ENCODE measurements at places on chromosomes 6 and 20.

DNA sequence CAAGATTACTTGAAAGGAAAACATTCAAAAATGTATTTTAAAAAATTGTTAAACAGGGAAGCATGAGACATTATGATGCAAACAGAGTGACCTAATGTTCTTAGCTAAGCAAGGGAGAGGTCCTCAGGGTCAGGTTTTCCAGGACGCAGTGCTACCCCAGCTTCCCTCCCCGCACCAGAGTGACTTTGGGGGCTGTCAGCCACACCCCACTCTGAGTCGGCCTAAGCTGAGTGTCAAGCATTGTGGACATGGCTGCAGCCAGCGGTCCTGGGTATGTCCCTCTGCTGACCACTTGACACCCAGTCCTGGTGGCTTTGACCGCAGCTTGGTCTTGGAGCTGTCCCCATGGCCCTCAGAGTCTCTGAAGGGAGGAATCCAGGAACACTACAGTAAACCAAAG is 54.9 kb upstream of the CD93 start:
- no peak for DNase-seq

DNA sequence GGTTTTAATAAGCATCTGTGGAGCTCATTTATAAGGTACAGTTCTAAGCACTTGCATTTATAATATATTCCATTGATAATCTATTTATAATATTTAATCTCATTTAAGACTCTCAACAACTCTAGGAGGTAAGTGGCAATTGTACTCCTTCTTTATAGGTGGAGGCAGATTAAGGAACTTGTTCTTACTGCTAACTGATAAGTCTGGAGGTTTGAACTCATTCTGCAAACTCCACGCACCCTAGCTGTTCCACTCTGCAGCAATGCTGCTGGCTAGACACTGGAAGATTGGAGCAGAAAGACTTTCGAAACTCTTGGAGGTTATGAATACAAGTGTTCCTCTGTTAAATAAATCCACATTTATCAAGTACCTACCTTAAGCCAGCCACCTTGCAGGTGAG is 793 bp upstream of the HDAC2 start:
- DNase-seq, result no peak

GRCh38 chr20:52410182-52410647 is 218.6 kb upstream of the ZFP64 start:
- no peak for DNase-seq

DNA sequence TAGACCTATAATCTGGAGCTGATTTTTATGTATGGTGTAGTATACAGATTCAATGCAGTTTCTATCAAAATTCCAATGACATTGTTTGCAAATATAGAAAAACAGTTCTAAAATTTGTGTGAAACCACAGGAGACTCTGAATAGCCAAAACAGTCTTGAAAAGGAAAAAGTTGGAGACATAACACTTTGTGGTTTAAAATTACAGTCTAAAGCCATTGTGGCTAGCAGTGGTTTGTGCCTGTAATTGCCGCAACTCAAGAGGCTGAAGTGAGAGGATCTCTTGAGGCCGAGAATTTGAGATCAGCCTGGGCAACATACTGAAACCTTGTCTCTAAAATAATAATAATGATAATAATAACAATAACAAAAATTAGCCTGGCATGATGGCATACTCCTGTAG is 213.7 kb downstream of the CDKAL1 start:
- no peak for DNase-seq

DNA sequence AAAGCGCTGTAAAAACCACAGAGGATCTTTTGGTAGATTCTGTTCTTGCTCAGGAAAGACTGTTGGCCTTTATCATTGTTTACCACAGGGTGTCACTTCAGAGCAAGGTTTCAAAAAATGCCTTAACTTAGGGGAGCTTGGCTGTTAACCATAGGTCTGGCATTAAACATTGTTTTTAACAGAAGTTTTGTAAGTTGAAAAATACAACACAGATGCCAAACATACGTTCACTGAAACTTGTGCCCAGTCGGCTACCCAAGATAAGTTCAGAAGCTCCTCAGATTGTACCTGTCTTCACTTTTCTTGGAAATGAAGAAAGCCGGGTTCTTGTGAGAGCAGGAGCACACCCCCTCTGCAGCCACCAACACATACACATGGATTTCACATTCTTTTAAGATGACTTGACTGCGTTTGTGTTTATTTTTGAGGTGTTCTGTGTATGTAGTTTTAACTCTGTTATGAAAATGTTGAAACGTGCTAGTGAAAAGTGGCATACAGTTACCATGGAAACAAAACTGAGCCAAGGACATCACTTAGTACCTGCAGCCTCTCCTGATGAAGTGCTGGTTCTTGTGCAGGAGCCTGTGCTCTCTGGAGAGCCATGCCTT is 64.9 kb downstream of the SYCP2L start:
- no peak for DNase-seq

DNA sequence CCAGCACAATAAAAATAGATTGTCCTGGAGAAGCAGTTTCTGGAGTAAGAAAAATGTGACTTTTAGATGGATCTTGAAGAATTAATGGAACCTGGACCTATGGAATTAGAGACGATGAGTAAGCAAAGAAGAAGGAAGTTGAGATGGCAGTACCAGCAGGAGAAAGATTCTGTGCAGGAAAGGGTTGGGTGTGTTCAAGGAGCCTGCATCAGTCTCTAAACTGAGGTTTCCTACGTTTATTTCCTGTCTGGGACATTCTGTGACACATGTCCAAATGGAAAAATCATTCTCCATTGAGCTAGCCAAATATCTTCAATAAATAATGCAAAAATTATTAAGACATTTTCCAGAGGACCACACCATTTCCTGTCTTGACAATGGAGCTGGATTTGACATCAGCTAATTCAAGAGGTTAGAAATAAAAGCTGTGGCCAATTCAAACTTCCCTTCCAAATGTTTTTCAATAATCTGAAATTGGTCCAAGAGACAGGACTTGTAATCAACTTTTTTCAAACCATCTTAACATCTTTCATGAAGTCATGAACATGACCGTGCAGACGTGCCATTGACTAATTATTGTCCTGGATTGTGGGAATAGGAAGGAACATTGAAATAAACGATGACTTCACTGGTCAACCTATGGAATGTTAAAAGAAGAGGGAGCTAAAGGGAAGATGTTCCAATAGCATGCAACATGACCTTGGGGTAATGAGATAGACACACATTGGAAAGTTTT is 198.3 kb downstream of the ZNF217 start:
- DNase-seq, result no peak

DNA sequence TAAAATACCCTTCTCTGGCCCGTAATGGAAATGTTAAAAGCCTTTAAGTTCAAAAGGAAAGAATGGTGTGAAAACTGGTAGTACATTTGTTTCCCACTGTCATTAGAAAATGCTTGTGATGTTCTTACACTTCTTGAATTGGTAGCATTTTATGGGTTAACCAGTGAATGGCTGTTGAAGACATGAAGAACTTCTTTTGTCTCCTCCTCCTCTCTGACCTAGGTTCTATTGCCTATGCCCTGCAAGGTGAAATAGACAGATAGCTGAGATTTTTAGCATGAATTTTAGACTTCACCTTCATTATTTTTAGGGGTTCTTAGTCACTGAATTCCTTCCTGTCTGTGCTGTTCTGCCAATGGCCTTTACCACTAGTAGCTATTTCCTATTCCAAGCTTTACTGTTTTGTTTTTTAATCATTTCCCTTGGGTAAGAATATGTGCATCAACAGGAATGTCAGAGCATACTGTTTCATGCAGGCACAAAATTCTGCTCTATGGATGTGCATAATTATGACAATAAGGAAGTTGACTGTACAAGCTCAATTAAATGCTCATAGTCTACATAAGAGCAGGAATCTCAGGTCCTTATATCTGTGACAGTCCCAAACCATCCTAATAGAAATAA is 4.9 kb downstream of the TNFAIP3 start:
- DNase-seq, result no peak

DNA sequence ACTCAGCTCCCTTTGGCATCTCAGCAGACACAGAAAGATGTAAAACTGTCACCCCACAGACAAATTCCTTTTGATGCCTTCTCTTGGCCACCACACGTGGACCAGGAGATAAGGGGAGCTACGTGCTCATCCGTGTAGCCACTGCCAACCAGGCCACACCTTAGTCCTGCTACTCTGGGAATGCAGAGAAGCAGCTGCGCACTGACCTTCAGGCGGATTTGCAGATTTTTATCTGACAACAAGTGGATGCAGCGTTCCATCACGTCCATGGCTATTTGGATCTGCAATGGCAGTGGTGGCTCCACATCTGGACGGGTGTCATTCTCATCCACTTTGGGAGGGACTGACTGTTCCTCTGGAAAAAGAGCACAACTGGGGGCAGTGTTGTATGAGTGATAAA is 30.8 kb downstream of the TTI1 start:
- no peak for DNase-seq

- no peak for DNase-seq
These were observed 64.5 kb downstream of the CDC5L start for GRCh38 chr6:44451803-44452695.

DNA sequence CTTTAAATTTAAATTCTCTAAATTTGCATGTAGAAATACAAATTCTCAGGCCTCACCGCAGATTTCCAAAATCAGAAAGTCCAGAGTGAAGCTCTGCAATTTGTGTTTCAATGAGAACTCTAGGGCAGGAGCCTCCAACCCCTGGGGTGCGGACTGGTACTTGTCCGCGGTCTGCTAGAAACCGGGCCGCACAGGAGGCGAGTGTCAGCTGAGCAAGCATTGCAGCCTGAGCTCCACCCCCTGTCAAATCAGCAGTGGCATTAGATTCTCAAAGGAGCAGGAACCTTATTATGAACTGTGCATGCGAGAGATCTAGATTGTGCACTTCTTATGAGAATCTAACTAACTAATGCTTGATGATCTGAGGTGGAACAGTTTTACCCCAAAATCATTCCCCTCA is 203.0 kb upstream of the PCSK2 start:
- no peak for DNase-seq

GRCh38 chr20:24135781-24136180 is 147.2 kb upstream of the GGTLC1 start:
- DNase-seq, result no peak

DNA sequence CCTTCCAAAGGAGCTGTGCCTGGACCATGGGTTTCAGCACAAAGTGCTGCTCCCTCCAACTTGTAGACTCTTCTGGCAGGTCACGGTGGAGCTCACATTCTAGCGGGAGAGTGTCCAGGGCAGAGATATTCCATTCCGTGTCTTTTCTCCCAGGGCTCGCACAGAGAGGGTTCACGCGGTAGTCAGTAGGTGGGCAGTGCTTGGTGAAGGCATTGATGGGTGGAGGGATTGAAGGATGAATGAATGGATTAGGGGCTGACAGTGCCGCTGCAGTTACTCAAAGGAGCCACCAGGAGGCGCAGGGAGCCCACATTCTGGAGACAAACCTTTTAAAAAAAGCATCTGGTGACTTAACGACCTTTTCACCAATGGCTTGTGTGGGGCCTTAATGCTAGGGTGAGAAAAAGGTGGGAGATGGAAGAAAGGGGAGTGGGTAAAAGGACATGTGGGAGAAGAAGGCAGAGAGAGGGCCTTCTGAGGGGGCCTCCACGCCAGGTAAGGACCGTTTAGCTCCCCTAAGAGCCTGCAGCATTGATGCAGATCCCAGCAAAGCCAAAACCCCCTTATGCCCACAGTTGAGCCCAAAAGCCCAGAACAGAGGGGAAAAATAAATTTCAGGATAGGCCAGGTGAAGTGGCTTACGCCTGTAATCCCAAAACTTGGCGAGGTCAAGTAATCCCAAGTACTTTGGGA is 17.5 kb upstream of the FAM110A start:
- no peak for DNase-seq

GRCh38 chr6:147226163-147226724 is 22.0 kb downstream of the STXBP5 start:
- no peak for DNase-seq

DNA sequence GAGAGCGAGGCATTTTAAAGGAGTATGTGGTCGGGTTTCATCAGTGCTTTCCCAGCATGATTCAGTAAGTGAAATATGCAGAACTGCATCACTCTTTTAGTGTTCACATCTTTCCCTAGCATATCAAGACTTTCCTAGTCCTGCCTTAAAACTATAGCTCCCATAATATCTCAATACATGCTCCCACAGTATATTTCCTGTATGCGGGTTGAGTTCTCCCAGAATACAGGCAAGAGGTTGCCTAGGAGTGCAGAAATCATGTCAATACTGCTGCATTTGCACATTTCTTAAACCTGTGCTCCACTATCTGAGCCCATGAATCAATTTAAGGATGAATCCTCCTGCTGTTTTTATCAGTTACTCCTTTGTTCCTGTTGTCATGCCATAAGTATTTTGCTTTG is 386.6 kb upstream of the SLC35B3 start:
- DNase-seq, result no peak

DNA sequence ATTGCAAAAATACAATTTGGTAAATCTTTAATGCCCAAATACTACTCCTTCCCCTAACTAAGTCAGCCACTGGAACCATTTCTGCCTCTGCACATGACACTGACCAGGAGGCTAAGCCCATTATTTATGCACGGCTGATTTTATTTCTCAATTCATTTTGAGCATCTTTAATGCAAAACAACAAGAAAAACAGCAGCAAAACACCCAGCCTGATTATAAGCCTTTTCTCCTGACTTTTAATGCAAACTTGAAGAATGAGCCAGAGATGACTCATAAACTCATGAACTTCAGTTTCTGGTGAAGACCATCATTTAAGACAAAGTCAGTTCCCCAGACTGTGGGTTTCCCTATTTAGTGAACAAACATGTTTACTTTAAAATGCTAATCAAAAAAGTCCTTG is 51.6 kb downstream of the CYP24A1 start:
- DNase-seq, result no peak

- DNase-seq, result no peak
These were observed 8.9 kb upstream of the MLN start for GRCh38 chr6:33812669-33813068.

GRCh38 chr6:47016909-47017308 is 25.2 kb downstream of the ADGRF1 start:
- DNase-seq, result no peak

Data from nucleus accumbens (tissue), 56 donors.